ENCODE measurements at places on chromosomes 11 and 22.

DNA sequence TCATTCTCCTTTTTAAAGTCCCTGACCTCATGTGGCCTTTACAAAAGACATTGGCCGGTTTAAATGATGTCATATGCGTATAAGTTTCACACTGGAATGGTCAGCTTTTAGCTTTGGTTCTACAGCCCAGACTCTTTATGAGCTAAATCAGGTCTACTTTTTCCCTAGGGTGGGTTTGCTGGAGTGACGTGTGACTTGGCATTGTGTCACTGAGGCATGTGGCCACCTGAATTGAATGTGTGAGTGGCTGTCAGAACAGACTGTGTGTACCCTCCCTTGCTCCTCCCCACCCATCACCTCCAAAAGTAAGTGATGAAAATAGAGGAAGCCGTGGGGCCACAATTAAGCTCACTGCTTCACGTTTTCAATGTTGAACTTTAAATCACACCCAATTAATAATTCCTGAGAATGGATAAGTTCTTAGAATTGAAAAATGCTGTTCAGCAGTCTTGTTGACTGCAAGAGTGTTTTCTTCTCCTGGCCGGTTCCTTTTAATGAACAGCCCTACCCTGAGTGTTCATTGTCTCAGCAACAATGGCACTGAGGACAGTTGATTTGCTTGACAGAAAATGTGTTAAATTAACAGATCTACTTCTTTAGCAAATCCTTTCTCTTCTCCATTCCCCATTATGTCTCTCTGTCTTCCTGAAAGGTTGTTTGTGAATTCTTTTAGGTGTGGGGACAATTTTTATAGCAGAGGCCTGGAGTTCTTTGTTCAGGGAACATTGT, 11.3 kb downstream of the CECR2 start:
- DNase-seq = no peak

DNA sequence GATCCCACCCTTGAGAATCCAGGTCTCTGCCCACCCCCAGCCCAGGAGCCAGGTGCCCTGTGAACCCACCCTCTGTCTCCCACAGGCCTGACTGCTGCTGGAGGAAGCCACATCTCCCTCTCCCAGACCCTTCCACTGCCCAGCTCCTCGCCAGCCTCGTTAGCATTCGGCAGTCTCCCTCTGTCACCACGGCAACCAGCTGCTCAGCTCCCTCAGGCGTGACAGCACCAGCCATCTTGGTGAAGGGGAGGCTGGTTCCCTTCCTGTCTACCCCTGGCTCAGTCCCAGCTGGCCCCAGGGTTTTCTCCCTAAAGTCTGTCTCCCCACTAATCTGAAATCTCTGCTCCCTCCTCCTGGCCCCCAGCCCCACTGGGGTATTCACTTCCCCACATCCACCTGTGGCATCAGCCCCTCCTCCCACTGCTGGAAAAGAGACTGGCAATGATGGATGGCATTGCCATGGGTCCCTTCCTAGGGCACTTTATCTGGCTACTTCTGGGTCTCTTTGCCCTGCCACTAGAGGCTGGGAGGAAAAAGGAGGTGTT, 28.1 kb downstream of the NRXN2 start:
- no peak for DNase-seq

- peak; percentile 4 for DNase-seq
Observed at GRCh38 chr11:70176940-70177689, 26.0 kb upstream of the FADD start.

DNA sequence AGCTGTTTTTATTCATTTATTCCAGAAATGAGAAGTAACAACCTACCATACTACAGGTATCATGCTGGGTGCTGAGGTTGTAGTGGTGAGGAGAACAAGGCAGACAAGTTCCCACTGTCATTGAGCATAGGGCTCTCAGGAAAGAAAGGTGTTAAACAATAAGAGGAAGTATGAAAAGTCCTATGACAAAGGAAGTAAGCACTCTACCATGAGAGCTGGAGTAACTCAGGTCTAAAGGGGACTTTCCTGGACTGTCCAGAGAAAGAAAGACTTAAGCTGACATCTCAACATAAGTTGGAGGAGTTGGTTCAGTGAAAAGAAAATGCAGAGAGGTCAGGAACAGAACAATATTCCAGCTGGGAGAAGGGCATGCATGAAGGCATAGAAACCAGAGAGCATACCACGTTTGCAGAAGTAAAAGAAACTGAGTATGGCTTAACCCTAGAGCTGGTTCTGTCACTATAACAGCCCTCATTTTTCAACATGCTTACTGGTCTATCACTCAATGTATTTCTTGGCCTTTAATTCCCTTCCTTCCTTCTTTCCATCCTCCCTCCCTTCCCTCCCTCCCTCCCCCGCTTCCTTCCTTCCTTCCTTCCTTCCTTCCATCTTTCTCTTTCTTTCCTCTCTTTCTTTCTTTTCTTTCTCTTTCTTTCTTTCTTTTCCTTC, 137.8 kb upstream of the BDNF start:
- DNase-seq = no peak

Measured in stimulated activated CD8-positive, alpha-beta memory T cell treated with anti-CD3 and anti-CD28 coated beads, Interleukin-15, amount 100 ng/mL, for 4 hours (primary cell).